ENCODE measurements at places on chromosomes 5 and 9. TPM values are rescaled to one million over a fixed set of nuclear protein-coding genes. Genes with fewer than 3 reads are reported as not detected.

- DNase-seq, result no peak
Measured at GRCh38 chr5:134131165-134131564, 16.7 kb downstream of the TCF7 start.

GRCh38 chr5:162672061-162672460 lies 604.5 kb downstream of the GABRG2 start:
- no peak for DNase-seq

Gene KCNIP1
- not detected for total RNA-seq

DNA sequence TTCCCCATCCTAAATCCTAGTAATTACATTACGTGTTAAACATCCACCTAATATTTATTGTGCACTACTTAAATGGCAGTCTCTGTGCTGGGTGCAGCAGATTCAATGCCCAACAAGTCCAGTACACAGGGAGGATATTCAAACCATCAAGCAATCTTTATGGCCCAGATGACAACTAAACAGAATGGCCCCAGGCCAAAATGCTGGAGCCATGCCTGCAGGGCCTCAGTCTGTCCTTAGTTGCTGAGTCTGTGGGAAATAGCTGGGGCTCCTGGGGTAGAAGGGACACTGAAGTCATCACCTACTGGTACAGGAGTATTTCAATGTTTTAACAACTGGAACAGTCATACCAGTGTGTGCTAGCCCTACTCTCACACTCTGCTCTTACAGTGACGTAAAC lies 153.5 kb downstream of the ZNF608 start:
- DNase-seq, result no peak

All from CD4-positive, CD25-positive, alpha-beta regulatory T cell (primary cell).